Activated naive CD8-positive, alpha-beta T cell treated with anti-CD3 and anti-CD28 coated beads, Interleukin-2, amount 10 ng/mL, durations not matched to agents 7 days and 5 days (primary cell): ENCODE measurements at places on chromosomes 4 and X. TPM values are rescaled to one million over a fixed set of nuclear protein-coding genes. Genes with fewer than 3 reads are reported as not detected.

GRCh38 chrX:17453788-17454187 is 78.8 kb downstream of the NHS start:
- H3K4me3 ChIP-seq: no peak overlapping the region

- no peaks in the 10 kb centered on the region for H3K36me3 ChIP-seq
- DNase-seq: no peak
- H3K27me3 ChIP-seq: no peaks in the 10 kb centered on the region
- no peak overlapping the region for H3K4me3 ChIP-seq
These were observed 687.1 kb upstream of the MAGEB2 start for GRCh38 chrX:29528281-29528680.

GRCh38 chrX:110871839-110872238 is 76.2 kb upstream of the CHRDL1 start:
- H3K36me3 ChIP-seq: no peaks in the 10 kb centered on the region
- H3K4me3 ChIP-seq: no peak overlapping the region
- H3K27me3 ChIP-seq: no peaks in the 10 kb centered on the region
- H3K27ac ChIP-seq: no peak overlapping the region
- H3K4me1 ChIP-seq: no peaks in the 10 kb centered on the region
- no peak for DNase-seq

GRCh38 chr4:188688956-188689355 is 549.7 kb downstream of the TRIML1 start:
- H3K27ac ChIP-seq: no peak overlapping the region
- no peaks in the 10 kb centered on the region for H3K36me3 ChIP-seq
- H3K27me3 ChIP-seq: no peaks in the 10 kb centered on the region

DNA sequence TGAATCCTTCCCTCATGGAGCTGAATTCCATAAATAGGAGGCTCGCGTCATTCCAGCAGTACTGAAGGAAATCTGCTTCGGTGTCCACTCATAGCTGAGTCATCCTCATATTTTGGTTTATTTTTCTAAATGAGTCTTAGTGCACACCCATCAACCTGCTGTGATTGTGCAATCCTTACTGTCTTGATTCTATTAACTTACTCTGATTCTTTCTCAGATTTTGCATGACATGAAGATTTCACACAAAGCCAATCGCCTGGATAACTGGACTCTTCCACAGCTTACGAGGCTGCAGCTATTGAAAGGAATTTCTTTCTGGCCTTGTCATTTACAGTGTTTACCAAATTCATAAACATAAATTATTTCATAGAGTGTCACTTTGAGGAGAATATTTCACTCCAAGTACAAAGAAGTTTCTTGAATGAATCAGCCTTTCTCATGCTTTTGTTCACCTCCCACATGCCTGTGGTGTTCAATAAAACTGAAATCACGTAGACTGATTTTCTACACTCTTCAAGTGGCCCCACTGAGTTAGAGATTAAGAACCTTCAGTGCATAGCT is 207.6 kb upstream of the SLITRK2 start:
- H3K4me3 ChIP-seq: no peak overlapping the region
- no peaks in the 10 kb centered on the region for H3K36me3 ChIP-seq
- no peaks in the 10 kb centered on the region for H3K27me3 ChIP-seq
- H3K27ac ChIP-seq: no peak overlapping the region
- no peaks in the 10 kb centered on the region for H3K4me1 ChIP-seq

GRCh38 chrX:650811-651210 is 20.2 kb downstream of the SHOX start:
- H3K4me3 ChIP-seq: no peak overlapping the region
- no peak for DNase-seq
- H3K36me3 ChIP-seq: no peaks in the 10 kb centered on the region
- no peak overlapping the region for H3K27ac ChIP-seq

DNA sequence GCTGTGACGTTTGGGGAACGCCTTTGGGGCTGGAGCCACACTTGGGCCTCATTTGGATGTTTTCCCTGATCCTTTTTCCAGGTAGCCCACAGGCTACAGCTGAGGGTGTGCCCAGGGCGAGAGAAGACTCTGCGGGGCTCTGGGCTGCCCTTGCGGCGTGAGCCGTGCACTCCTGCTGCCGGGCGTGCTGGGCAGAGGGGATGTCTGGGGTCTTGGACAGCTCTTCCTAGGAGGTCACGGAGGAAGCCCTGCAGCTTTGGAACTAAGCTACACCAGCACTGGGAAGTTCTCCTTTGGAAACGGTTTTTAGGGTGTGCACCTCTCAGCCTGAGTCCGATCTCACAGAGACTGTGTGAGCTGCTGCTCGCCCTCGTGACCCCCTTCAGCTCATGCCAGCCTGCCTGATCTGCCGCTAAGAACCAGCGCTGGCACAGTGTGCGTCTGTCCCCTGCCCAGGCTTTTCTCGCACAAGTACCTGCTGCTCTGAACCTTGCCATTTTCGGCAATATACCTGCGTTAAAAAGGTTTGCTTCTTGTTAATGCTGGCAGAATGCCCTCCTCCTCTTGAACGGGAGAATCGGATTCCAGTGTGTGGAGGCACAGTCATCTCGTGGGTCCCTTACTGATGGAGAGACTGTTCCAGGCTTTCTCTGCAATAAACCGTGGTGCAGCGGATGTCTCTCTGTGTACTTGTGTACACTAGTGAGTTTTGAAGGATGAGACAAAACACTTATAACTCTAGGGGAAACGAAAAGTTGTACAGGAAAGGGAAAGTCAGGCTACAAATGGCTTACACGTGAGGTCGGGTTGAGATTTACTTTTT is 14.3 kb downstream of the MSANTD1 start:
- no peak overlapping the region for H3K4me3 ChIP-seq
- DNase-seq: no peak
- H3K27me3 ChIP-seq: no peaks in the 10 kb centered on the region
- H3K36me3 ChIP-seq: no peaks in the 10 kb centered on the region
- H3K27ac ChIP-seq: no peak overlapping the region

- no peak overlapping the region for H3K4me3 ChIP-seq
- no peaks in the 10 kb centered on the region for H3K4me1 ChIP-seq
- H3K27ac ChIP-seq: no peak overlapping the region
- no peaks in the 10 kb centered on the region for H3K27me3 ChIP-seq
- no peak for DNase-seq
These were observed 539.7 kb upstream of the GRID2 start for GRCh38 chr4:91764085-91764484.

DNA sequence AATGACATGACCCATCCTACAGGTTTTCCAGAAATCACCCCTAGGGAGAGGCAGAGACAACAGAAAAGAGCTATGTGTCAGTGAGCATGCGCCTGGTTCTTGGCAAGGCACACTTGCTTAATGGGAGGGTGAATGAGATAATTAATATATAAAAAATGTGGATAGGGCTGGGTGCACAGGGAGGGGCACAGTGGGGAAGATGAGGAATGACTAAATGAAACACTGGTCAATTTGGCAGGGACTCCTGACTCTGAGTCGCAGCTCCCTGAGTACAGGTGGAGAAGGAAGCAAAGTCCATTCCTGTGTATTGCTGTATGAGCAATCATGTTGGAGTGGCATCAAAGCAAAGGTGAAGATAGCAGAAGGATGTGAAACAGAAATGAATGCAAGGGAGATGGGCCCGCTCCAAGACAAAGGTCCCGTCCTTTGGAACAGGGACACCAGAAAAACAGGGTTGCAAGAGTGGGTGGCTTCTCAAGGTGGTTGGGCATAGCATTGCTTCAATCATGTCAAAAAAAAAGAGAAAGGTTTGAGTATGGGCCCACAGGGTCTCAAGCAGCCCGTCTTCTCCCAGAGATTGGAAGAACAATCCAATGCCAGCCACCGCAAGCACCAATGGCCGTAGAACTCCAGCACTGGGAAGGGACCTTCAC is 278.4 kb upstream of the AGTR2 start:
- no peaks in the 10 kb centered on the region for H3K36me3 ChIP-seq
- H3K4me3 ChIP-seq: no peak overlapping the region
- H3K4me1 ChIP-seq: no peaks in the 10 kb centered on the region
- no peaks in the 10 kb centered on the region for H3K27me3 ChIP-seq

The HNRNPDL gene
- 319 TPM for total RNA-seq

DNA sequence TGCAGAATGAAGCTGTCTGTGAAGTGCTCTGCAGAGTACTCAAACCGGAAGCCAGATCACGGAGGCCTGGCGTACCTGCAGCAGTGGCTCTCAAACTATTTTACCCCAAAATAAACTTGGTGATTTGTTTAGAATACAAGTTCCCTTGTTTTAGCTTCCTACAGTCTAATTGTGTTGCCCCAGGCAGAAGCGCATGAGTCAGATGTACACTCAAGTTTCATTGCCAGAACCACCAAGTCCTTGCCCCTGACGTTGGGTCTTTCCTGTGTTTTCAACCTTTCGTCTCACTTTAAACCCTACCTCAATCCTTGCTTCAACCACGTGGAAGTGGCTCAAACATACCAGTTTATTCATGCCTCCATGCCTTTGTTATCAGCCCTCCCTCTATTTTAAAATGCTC is 66.2 kb upstream of the SLC7A11 start:
- H3K27ac ChIP-seq: no peak overlapping the region
- no peaks in the 10 kb centered on the region for H3K4me1 ChIP-seq
- no peaks in the 10 kb centered on the region for H3K36me3 ChIP-seq
- H3K27me3 ChIP-seq: no peaks in the 10 kb centered on the region

The NALF2 gene
- not detected for total RNA-seq

DNA sequence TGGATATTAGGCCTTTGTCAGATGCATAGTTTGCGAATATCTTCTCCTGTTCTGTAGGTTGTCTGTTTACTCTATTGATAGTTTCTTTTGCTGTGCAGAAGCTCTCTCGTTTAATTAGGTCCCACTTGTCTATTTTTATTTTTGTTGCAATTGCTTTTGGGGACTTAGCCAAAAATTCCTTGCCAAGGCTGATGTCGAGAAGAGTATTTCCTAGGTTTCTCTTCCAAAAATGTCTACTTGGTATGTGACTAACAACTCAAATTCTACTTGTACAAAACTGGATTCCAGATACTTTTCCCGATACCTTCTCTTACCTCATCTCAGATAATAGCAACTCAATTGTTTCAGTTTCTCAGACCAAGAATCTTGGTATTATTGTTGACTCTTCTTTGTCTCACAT is 142.4 kb upstream of the GLRA2 start:
- H3K36me3 ChIP-seq: no peaks in the 10 kb centered on the region
- no peak overlapping the region for H3K27ac ChIP-seq
- no peaks in the 10 kb centered on the region for H3K27me3 ChIP-seq
- DNase-seq: no peak
- H3K4me1 ChIP-seq: no peaks in the 10 kb centered on the region

- DNase-seq: no peak
- H3K27ac ChIP-seq: no peak overlapping the region
- no peak overlapping the region for H3K4me3 ChIP-seq
- no peaks in the 10 kb centered on the region for H3K4me1 ChIP-seq
- H3K36me3 ChIP-seq: no peaks in the 10 kb centered on the region
These were observed 208.8 kb upstream of the VEGFC start for GRCh38 chr4:177001271-177002175.

- H3K4me1 ChIP-seq: no peaks in the 10 kb centered on the region
- H3K4me3 ChIP-seq: no peak overlapping the region
- no peaks in the 10 kb centered on the region for H3K36me3 ChIP-seq
- H3K27ac ChIP-seq: no peak overlapping the region
These were observed 269.9 kb downstream of the OPHN1 start for GRCh38 chrX:68163441-68163840.

The AADAT gene
- total RNA-seq: not detected

GRCh38 chr4:1237981-1238675 is 10.8 kb downstream of the CTBP1 start:
- DNase-seq: peak; percentile 25
- peaks cover 15% of the 10 kb centered on the region for H3K36me3 ChIP-seq
- H3K4me1 ChIP-seq: peaks cover 6% of the 10 kb centered on the region
- no peak overlapping the region for H3K27ac ChIP-seq
- H3K27me3 ChIP-seq: no peaks in the 10 kb centered on the region
- no peak overlapping the region for H3K4me3 ChIP-seq

The MAGEA10 gene
- total RNA-seq: not detected

The UGT2B15 gene
- total RNA-seq: not detected

DNA sequence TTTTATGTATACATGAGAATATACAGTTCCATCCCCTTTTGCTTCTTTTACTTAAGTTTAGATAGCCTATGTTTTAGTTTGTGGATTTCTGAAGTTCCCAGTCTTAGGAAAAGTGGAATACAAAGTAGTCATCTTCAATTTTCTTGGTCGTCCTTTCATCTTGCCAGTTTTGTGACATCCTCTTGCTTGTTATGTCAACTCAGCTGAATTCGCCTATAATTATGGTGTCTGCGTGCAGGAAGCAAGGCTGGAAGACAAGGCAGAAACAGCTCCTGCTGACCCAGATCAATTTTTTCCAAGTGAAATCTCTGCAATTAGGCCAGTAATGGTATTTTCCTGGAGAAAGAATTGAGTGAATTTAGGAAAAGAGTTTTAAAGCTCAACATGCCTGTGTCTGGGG is 28.1 kb upstream of the NYX start:
- H3K4me3 ChIP-seq: no peak overlapping the region
- no peaks in the 10 kb centered on the region for H3K4me1 ChIP-seq
- no peak overlapping the region for H3K27ac ChIP-seq
- peaks cover 3% of the 10 kb centered on the region for H3K27me3 ChIP-seq
- DNase-seq: no peak

GRCh38 chr4:39043861-39044363 is 11.7 kb upstream of the TMEM156 start:
- H3K36me3 ChIP-seq: no peaks in the 10 kb centered on the region
- H3K4me1 ChIP-seq: peaks cover 42% of the 10 kb centered on the region
- DNase-seq: no peak

The ARHGEF9 gene
- total RNA-seq: 34.2 TPM

The FAM9C gene
- not detected for total RNA-seq

GRCh38 chr4:181569553-181569952 is 673.6 kb upstream of the TENM3 start:
- no peaks in the 10 kb centered on the region for H3K27me3 ChIP-seq
- H3K27ac ChIP-seq: no peak overlapping the region
- no peaks in the 10 kb centered on the region for H3K36me3 ChIP-seq

The MAGEB10 gene
- total RNA-seq: not detected

GRCh38 chr4:136650541-136651277 is 881.6 kb downstream of the PCDH18 start:
- no peaks in the 10 kb centered on the region for H3K27me3 ChIP-seq
- no peak for DNase-seq
- H3K27ac ChIP-seq: no peak overlapping the region
- no peak overlapping the region for H3K4me3 ChIP-seq
- no peaks in the 10 kb centered on the region for H3K4me1 ChIP-seq

The DRP2 gene
- 0.91 TPM for total RNA-seq

The CAPN6 gene
- total RNA-seq: not detected
